ENCODE measurements at places on chromosomes 5 and 9. TPM values are rescaled to one million over a fixed set of nuclear protein-coding genes. Genes with fewer than 3 reads are reported as not detected.

COMMD10 gene
- total RNA-seq = 26.4 TPM

OR1K1 gene
- total RNA-seq = not detected

PCDHGB6 gene
- total RNA-seq = 4.2 TPM

RAPGEF1 gene
- 22.9 TPM for total RNA-seq

MYMK gene
- not detected for total RNA-seq

IL3 gene
- total RNA-seq = not detected

CDC25C gene
- total RNA-seq = 6.9 TPM

DNA sequence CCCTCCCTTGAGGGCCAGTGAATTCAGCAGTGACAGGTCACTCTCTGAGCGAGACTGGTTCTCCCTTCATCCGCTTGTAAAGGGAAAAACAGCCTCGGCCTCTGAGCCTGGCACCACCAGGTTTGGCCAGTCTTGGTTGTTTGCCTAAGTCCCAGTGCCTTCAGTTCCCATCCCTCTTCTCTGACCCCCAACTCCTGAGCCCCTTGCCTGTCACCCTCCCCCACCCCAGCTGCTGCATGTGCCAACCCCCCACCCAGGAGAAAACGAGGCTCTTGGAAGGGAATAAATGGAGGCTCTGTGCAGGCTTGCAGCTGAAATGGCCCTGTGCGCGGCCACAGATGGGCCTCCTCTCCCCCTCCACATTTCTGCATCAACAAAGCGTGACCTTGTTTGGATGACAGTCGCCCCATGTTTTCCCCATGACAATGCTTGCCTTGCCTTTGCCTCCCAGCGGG lies 3.1 kb downstream of the URM1 start:
- no peak for DNase-seq

DNA sequence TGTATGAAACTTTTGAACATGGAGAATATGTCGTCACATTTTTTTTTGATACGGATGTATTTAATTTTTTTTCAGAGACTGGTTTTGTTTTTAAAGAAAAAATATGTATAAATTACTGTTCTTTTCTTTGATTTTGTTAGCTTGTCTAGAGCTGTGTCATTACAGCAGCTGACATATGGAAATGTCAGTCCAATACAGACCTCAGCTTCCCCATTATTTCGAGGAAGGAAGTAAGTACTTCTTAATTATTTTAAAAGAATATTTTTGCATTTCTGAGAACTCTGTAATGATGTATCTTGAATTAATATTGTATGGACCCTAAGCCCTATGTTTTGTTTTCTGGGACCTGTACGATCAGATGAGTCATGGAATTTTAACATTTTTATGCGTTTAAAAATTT lies 7.6 kb downstream of the TENT2 start:
- no peak for DNase-seq

- DNase-seq = no peak
These were observed 202.3 kb downstream of the AOPEP start for GRCh38 chr9:94928691-94929368.

DNA sequence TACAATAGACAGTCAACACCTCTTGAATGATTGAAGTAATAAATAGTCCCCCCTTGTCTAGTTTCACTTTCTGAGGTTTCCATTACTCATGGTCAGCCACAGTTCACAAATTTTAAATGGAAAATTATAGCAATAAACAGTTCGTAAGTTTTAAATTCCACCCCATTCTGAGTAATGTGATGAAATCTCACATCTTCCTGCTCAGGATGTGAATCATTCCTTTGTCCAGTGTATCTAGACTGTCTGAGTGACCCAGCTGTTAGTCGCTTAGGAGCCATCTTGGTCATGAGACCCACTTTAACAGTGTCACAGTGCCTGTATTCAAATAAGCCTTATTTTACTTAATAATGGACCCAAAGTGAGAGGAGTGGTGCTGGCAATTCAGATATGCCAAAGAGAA lies 311.6 kb upstream of the PRR16 start:
- DNase-seq = peak; percentile 81

DNA sequence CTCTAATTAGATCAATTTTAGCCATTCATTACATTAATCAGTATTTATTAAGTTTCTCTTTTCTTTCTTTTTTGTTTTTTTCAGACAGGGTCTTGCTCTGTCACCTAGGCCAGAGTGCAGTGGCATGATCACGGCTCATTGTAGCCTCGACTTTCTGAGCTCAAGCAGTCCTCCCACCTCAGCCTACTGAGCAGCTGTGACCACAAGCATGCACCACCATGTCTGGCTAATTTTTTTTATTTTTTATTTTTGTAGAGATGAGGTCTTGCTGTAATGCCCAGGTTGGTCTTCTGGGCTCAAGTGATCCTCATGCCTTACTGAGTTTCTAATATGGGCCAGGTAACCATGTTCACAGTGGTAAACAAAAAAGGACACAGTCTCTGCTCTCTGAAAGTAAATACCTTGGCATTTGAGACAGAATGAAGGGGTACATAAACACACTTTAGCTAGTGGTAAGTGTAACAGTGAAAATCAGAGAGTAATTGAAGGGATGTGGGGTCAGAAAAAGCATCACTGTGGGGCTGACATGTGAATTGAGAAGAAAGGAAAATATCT lies 336.3 kb downstream of the ADGRV1 start:
- DNase-seq = no peak

DNA sequence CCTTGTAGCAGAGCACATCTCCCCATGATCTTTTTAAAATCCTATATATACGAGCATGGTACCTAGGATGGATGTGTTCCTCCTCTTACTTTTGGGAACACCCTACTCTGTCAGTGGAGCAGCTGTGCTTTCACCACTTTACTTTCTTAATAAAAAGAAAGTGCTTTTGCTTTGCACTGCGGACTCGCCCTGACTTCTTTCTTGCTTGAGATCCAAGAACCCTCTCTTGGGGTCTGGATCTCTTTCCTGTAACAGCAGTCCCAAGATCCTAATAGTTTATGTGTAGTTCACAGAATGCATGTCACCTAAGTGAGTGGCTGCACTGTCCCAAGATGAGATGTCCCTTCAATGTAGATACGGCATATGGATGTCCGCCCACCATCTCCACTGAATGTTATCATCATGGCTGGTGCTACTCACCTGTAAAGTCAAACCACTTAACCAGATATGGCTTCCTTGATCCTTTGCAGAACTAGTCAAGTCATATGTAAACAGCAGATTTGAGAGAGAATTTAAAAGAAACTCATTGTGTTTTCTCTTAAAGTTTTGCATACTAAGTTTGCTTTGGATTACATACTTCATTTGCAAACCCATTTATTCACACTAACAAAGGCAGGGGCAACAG lies 1.9 kb downstream of the FGF1 start:
- DNase-seq = no peak

- no peak for DNase-seq
These were observed 39.8 kb downstream of the FOXI1 start for GRCh38 chr5:170145462-170145861.

DNA sequence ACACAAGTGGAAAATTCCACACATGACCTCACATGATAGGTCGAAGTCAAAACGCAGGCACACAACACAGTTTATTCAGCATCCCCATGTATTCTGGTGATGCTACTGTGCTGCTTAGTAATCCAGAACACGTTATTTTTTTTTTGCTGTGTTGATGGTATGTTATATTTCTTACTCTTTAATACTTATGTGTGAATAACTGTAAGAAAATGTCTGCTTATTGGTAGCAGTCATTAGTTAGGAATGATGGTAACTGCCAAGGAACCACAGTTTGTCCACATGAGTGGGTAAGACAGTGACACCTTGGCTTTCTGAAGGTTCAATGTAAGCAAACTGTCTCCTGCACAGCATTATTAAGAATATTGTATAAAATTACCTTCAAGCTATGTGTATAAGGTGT lies 107.7 kb upstream of the DAPK1 start:
- no peak for DNase-seq

DNA sequence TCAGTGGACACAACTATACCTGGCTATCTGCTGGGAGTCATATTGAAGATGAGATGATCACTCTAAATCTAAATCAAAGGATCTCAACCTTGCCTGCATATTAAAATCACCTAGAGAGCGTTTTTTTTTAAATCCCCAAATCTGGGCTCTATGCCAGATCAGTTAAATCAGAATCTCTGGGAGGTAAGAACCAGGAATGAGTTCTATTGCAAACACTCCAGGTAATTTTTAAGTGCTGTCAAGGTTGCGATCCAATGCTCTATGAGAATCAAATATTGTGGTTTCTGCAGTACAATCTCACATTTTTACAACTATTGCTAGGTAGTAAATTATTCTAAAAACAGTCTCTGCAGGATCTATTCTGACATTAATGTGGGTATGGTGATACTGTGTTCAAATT lies 202.3 kb upstream of the OR13F1 start:
- DNase-seq = no peak

DNA sequence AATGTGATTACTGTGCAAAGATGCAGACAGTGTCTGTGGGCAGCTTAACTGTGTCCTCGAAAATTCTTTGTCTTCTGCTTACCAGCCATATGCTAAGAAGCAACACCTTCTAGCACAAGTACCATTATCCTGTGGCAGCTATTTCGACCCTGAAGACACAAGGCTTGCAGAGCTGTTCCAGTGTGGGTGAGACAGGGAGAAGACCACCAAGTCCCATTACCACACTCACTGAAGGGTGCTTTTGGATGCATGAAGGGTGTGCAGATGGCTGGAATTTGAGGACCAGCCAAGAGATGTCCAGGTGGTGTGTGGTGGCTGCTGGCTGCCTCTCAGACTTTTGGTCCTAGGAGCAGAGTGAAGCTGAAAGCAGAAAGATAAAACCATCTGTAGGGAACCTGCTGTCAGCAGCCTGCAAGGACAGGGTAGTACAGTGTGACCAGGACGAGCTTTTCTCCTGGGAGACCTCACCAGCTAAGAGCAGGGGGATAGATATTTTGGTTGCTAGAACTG lies 161.8 kb downstream of the ICE1 start:
- no peak for DNase-seq

DNA sequence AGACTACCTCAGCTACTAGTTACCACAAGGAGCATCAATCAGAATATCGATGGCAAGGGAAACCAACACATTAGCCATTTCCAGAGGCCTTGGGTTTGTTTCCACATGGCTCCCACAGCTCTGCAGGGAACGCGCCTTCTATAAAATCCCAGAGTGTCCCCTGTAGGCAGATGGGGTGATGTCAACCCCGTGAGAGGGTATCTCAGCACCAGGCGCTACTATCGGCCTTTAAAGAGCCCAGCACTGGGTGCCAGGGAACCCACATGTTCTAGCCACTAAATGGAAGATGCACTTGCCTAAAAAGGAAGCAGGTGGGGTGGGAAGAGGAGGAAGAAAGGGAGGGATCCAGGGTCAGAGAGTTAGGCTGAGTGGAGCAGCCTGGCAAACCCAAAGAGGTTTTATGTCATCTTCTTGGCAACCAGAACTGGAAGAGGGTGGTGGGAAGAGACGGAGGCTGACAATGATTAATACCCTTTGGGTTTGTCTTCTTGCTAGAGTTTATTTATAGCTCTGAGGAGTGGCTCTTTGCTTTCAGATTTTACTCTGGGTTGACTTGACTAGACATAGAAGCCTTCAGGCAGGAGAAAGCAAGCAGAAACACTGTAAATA lies 19.9 kb downstream of the MACROH2A1 start:
- no peak for DNase-seq

DNA sequence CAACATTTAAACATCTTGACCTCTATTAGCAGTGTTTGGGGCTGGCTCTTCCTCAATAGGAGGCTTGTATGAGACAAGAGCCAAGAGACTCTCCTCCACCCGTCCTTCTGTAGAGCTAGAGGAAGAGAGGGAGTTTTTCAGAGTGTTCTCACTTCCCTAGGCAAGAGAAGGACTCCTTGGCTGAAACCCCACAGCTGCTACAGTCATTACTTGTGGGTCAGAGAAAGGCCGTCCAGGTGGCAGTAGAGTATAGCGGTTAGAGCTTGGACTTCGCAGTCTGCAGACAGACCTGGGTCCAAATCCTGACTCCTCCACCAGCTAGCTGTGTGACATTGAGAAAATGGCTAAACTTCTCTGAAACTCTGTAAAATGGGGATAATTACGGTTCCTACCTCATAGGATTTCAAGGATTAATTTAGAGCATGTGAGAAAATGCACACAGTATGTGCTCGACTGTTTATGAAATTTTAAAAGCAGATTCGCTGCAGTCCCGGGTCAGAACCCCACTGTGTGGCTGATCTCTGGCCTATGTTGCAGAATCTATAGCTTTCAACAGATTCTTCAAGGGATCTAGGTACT lies 80.8 kb upstream of the ARAP3 start:
- DNase-seq = no peak

DNA sequence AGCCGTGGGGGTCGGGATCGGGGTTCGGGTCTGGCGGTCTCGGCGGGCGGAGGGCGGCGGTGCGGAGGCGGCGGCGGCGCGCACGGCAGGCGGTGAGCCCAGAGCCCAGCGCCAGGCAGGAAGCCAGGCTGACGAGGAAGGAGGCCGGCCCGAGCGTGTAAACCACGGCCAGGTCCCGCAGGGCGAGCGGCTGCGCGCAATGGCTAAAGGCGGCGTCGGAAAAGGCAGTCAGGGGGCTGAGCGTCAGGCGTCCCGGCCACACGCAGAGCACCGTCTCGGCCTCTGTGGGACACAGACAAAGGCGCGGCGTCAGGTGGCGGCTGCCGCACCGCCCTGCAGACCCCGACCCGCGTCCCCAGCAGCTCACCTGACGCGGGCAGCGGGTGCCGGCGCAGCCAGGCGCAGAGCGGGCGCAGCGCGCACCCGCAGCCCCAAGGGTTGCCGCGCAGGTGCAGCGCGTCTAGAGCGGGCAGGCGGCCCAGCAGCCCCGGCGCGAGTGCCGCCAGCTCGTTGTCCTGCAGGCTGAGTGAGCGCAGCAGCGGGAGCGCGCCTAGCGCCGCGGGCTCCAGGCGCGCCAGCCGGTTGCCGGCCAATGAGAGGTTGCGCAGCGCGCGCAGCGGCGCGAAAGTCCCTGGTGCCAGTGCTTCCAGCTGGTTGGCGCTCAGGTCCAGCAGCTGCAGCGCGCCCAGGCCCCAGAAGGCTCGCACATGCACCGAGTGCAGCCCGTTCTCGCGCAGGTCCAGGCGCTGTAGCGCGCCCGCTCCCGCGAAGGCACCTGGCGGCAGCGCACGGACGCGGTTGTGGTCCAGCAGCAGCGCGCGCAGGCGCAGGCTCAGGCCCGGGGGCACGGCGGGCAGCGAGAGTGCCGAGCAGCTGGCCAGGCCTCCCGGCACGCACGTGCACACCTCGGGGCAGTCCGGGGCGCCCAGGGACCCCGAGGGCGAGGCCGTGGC lies 671 bp downstream of the LRRC26 start:
- DNase-seq = peak; percentile 22

DNA sequence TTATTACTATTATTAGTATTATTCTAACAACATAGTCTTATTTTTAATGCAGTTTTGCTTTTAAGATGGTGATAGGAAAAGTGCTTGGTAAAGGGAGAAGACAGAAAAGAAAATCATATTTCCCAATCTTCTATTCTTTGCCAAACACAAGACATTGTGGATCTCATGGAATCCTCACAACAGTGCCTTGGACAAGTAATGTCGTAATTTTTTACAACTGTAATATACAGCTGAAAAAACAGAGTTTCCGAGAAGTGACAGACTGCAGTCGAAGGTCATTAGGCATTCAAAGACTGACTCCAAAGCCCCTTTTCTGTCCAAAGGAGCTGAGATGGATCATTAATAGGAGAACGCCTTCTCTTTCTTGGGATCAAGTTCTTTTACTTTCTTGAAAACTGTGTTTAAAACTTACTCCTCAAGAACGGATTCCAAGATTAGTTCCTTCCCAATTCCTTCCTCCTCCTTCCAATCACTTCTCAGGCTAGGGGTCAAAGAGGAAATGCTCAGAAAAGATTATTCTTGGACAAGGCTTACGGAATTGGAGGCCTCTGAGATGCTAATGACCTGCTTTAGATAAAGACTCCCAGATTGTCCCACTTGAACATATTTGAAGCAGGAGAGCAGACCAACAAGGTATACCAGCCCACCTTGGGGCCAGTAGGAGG lies 24.3 kb upstream of the TRIM32 start:
- DNase-seq = peak; percentile 73
